ENCODE measurements at places on chromosomes 7 and 10. TPM values are rescaled to one million over a fixed set of nuclear protein-coding genes. Genes with fewer than 3 reads are reported as not detected.

- no peaks in the 10 kb centered on the region for H3K36me3 ChIP-seq
- H3K27me3 ChIP-seq = no peaks in the 10 kb centered on the region
- no peak overlapping the region for H3K27ac ChIP-seq
Measured at GRCh38 chr7:143048827-143049226, 3.3 kb upstream of the OR6V1 start.

DNA sequence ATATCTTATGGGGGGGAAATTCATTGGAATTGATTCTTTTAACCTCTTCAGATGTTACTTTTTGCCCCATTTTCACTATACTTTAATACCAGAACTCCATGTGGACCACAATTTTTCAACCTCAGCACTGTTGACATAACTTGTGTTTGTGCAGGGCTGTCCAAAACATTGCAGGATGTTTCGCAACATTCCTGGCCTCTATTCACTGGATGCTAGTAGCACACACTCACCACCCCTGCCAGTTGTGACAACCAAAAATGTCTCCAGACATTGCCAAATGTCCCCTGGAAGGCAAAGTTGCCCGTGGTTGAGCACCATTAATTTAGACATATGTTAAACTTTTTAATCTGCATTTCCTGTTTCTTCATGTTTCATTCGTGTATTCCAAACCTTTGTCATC is 234.7 kb downstream of the GFRA1 start:
- no peaks in the 10 kb centered on the region for H3K36me3 ChIP-seq
- no peak for DNase-seq
- H3K4me3 ChIP-seq = no peak overlapping the region
- H3K27me3 ChIP-seq = no peaks in the 10 kb centered on the region
- H3K27ac ChIP-seq = no peak overlapping the region

The ZNF488 gene
- 2.7 TPM for total RNA-seq

The CPVL gene
- total RNA-seq = 8.3 TPM
